ENCODE measurements at places on chromosomes 6 and 20.

- DNase-seq = no peak
Observed at GRCh38 chr20:43387737-43388136, 70.0 kb upstream of the SRSF6 start.

- no peak for DNase-seq
Observed at GRCh38 chr6:166410426-166410935, 27.7 kb upstream of the MPC1 start.

- no peak for DNase-seq
Observed at GRCh38 chr6:11241793-11242201, 9.3 kb upstream of the NEDD9 start.

DNA sequence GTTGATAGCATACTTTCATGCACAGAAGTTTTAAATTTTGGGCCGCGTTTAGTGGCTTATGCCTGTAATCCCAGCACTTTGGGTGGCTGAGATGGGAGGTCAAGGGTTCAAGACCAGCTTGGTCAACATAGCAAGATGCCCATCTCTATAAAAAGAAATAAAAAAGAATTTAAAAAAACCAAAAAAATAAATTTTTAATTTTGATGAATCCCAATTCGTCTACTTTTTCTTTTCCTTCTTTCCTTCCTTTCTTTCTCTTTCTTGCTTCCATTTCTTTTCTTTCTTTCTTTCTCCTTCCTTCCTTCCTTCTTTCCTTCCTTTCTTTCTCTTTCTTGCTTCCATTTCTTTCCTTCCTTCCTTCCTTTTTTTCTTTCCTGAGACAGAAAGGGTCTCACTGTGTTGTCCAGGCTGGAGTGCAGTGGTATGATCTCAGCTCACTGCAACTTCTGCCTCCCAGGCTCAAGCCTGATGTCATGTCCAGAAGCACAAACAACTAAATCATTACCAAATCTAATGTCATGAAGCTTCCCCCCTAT lies 54.9 kb upstream of the ZNF133 start:
- no peak for DNase-seq

DNA sequence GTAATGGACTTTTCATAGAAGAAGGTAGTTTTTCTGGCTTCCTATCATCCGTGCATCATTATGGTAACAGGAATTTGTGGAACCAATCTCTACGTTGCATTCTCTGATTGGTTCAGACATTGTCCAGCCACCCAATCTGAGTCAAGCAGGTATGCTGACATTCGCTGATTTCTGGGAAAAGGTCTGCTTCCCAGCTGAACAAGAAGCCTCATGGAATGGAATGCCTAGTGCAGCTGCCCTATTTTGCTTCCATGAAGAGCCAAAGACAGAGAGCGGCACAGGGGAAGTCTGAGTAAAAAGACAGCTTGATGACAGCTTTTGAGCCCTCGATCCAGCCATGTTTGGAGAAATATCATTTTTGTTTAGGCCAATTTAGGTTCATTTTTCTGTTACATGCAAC lies 38.5 kb upstream of the TXLNB start:
- no peak for DNase-seq

- no peak for DNase-seq
Observed at GRCh38 chr6:117118490-117118889, 146.9 kb upstream of the VGLL2 start.

DNA sequence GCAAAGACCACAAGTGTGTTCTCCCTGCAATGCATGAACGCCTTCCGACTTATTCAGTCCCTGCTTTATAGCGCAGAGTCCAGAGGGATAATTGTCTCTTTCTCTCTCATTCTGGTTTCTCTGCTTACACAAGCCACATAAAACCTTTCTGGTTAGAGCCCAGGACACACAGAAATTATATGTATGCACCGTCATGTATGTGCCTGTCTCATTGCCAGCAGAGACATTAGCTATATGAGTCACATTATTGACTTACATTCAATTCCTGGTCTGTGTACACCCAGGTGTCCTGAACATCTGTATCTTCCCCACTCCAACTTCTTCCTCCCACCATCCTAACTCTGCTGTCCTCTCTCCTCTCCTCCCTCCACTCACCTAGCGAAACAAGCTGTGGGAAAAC lies 44.0 kb downstream of the LRFN2 start:
- no peak for DNase-seq

- DNase-seq = no peak
Observed at GRCh38 chr6:34673064-34673463, 23.5 kb downstream of the ILRUN start.

DNA sequence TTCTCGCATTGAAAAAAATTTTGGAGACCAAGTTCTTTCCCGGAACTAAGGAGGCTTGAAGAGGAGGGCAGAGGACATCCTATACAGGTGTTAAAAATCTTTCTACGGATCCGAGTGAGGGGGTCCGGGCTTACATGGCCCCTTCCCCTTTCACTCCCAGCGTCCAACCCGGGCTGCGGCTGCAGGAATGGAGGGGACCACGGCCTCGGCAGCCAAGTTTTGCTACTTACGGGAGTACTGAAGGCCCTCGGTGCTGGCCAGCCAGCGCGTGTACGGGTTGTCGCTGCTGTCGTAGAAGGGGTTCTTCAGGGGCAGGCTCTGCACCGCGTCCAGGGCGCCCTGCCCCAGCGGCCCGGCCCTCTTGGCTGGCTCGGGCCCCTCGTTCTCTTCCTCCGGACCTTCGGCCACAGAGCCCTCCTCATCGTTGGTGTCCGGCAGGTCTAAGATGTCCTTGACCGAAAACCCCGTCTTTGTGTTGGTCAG lies 642 bp downstream of the NKX2-2 start:
- no peak for DNase-seq

DNA sequence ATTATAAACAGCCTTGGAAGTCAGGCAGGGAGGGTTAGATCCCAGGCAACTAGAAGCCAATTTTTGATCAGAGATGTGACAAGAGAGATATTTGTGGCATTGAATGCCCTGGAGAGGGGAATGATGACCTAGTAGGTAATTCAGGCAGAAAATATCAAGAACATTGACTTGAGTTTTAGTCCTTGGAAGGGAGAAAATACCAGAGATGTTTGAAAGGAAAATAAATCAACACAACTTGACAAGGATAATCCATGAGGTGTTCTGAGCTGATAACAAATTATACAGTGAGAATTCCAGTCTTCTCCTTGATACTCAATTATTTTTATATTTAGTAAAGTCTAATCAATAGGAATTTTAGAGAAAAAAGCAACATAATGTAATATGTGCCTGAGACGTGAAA lies 10.6 kb upstream of the MARCKS start:
- DNase-seq = no peak

- DNase-seq = no peak
Observed at GRCh38 chr6:136792095-136792409, 225 bp downstream of the MAP3K5 start.

DNA sequence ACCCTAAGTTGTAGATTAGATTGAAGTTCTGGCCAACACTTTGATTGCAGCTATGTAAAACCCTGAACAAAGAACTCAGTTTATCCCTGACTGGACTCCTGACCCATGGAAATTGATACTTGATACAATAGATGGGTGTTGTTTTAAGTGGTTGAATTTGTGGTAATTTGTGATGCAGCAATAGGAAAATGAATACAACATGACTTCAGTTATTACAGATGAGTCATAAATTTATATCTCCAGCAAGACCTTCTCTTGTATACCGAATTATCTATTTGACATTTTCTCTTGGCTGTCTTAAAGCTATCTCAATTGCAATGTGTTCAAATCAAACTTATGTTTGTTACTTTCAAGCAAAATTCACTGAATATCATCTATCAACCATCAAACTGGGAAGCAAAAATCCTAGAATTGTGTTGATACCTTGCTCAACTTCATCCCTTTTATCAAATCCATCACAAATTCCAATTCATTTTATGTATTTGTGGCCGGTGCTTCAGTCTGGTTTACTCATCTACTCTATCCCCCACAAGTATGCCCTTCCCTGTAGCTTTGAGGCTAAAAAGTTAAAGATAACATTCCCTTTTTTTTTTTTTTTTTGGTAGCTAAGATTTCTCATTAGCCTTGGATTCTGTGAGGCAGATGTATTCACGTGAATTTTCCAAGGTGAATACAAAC lies 129.4 kb upstream of the CENPW start:
- no peak for DNase-seq

DNA sequence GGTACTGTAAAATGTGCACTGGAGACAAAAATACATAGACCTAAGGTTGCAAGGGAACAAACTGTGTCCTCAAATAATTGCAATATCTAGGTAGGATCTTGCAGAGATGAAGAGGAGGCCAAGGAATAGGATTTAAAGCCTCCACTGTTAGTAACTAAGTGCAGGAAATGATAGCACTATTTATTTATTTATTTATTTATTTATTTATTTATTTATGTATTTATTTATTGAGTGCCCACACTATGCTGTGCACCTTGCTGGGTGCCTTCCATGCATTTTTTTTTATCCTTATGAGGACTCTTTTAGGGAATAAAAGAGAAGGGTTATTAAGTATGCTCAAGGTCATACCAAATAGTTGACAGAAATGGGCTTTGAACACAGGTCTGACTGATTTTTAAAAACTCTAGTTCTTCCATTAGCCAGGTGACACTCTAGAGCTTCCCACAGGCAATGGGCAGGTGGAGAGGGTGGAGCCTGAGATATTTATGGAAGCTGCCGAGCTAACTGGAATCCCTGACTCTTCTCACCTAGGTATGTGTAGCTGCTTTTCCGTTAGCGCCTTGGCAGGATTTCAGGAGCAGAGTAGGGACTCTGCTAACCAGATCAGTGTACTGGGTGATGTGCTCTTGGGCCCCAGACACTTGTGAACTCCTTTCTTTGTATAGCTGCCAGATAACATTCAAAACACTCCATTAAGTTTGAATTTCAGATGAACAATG lies 12.8 kb upstream of the NUP153 start:
- no peak for DNase-seq

- DNase-seq = no peak
Observed at GRCh38 chr6:110528930-110529325, 52.5 kb upstream of the SLC22A16 start.

- DNase-seq = no peak
Observed at GRCh38 chr6:111597291-111598086, 8.2 kb downstream of the TRAF3IP2 start.

DNA sequence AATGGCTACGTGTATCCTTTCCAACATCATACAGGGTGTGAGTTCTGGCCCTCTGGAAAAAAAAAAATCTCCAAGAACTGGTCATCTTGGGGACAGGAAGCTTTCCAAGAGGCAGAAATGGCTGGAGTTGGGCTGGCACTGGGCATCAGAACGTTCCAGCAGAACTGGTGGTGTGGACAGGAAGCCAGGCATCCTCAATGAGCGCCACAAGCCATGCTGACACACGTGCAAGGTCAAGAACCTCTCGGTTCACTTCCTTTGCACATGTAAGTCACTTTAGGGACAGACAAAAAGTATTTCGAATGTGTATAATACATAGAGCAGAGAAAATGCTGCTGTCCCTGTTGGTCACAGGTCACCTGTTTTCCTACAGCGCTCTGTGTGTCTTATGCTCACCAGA lies 27.4 kb upstream of the RIN2 start:
- DNase-seq = no peak

All from suppressor macrophage treated with lipopolysaccharide for 4 hours (primary cell).